Stimulated activated CD4-positive, alpha-beta T cell treated with anti-CD3 and anti-CD28 coated beads, Interleukin-12 subunit alpha, Interleukin-12 subunit beta, amount 100 ng/mL, for 24 hours (primary cell): ENCODE measurements at places on chromosomes 4 and X.

GRCh38 chr4:31234494-31234893 lies 514.3 kb downstream of the PCDH7 start:
- no peak for DNase-seq

GRCh38 chrX:124736553-124737270 lies 390.3 kb downstream of the SH2D1A start:
- peak; percentile 2 for DNase-seq

- no peak for DNase-seq
These were observed 32.4 kb downstream of the CYTL1 start for GRCh38 chr4:4986841-4987240.

- no peak for DNase-seq
These were observed 90.1 kb downstream of the CEP44 start for GRCh38 chr4:174373821-174374220.

DNA sequence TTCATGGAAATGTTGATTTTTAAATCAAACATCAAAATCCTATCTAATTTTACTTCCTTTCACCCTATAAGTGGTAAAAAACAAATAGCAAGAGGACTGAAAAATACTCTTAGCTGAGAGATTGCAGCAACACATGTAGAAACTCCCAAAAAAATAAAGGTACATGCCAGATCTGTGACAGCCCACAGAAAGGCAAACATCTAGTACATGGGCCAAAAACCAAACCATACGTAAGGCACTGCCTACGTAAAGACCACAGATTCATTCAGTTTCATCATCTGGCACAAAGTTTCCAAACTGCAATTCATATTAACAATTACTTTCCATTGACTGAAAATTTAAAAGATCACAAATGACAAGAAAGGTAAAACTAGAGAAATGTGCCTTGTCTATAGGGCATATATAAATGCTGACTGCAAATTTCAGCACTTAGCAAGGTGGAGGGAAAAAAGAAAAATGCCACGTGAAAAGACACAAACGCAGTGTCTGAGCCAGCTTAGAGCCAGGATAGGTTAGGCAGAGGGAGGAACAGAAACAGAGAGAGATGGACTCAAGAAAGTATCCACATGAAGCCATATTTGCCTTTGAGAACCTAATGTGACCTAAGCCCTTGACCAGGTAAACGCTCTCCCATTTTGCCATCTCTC lies 88.1 kb downstream of the TSPAN5 start:
- no peak for DNase-seq

GRCh38 chr4:51820443-51821234 lies 22.3 kb upstream of the DCUN1D4 start:
- DNase-seq: no peak

DNA sequence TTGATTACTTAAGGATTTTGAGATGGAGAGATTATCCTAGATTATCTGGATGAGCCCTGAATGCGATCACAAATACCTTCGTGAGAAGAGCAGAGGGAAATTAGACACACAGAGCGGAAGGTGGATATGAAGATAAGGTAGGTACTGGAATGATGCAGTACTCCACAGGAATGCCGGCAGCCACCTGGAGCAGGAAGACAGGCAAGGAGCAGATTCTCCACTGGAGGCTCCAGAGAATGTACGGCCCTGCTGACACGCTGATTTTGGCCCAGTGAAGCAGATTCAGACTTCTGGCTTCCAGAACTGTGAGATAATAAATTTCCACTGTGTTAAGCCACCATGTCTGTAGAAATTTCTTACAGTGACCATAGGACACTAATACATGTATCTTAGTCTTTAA lies 79.4 kb upstream of the PITX2 start:
- DNase-seq: no peak

DNA sequence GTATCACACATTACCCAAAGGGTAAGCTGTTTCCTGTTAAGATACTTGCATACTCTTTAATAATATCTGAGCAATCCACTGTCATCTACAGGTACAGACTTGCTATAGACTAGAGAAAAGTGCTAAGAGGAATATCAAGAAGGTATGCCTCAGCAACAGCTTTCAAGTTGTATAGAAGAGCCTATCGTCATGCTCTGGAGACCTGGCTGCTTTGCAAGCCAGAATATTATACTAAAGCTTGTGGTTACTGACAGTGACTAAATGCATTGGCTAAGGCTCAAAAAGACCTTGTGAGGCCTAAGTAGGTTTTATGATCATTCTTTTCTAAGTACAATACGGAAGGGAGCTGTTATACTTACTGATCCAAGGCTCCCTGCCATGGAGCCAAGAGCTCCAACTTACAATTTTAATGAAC lies 11.3 kb downstream of the LAMP2 start:
- DNase-seq: no peak

- peak; percentile 7 for DNase-seq
These were observed 375 bp downstream of the FGFR3 start for GRCh38 chr4:1793496-1793840.

DNA sequence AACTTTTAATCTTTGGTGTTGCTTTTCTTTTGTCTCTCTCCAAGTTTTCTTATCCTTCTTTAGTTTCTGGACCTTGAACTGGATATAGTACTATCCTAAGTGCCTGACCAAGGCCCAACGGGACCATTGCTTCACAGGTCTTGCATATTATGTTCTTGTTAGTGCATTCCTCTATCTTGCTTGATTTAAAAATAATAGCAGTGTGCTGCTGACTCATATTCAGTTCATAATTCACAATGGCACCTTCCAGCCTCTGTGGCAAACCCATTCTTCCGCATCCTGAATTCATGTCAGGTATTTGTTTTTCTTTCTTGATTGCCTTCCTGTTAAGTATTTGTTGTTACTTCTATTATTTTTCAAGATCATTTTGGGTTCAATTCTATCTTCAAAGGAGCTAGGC lies 197.1 kb upstream of the GIMD1 start:
- DNase-seq: no peak

DNA sequence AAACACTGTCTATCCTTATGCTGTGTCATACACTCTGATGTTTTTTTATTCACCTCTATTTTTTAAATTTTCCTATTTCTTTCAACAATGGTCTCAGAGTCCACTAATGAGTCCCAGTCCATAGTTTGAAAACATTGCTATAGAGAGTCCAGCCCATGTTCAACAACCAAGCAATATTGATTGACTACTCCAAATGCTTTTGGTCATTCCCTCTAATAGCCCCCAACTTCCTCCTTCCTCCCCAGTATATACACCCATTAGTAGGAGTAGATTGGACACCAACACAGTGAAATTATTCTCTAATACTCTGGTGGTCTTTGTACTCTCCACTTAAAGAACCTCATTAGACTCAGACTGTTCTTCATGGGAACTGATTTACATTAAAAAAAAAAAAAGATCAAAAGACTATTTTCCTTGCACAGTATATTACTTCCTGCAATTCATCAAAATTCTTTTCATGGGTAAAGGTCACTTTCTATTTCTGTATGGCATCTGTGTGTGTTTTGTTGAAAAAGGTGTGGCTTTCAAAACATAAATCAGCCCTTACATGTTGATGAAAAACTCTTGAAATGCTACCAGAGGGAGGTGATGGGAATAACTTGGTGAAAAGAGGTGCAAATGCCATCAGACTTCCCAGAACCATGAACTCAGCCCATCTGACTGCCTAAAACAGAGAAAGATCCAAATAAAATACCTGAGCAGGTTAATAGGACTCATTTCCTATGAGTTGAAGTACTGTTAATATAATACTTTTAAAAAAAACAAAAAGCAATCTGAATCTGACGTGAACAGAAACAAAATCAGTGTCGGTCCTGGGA lies 250.3 kb upstream of the KLF3 start:
- DNase-seq: no peak

DNA sequence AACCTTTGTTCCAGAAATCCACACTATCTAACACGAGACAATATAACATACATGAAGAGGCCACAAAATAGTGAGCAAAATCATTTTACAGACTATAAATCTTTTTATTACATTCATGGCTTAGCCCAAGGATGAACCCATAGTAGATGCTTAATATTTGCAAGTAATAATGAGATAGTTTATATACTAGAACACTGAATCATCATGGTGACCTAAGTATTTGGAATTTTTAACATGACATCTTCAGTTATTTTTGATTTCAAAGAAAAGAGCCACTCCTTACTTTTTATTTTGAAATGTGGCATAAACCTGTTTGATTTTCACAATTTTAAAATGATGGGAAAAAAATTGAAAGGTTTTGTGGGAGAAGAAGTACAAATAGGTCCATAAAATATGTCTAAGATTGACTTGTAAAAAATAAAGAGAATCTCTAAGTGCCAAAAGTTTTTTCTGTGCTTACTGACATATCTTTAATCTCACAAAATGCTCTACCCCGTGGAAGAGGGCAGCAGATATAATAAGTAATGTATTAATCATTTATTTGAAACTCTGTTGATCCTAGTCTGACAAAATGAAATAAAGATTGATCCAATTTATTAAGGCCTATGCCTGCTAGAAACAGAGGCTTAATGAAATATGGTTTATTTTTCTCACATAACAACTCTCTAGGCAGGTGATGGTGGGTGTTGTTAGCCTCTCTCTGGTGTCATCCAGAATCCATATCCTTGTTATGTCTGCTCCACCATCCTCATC lies 224.5 kb upstream of the CENPE start:
- no peak for DNase-seq

GRCh38 chr4:74659576-74660411 lies 134.5 kb downstream of the BTC start:
- DNase-seq: no peak

DNA sequence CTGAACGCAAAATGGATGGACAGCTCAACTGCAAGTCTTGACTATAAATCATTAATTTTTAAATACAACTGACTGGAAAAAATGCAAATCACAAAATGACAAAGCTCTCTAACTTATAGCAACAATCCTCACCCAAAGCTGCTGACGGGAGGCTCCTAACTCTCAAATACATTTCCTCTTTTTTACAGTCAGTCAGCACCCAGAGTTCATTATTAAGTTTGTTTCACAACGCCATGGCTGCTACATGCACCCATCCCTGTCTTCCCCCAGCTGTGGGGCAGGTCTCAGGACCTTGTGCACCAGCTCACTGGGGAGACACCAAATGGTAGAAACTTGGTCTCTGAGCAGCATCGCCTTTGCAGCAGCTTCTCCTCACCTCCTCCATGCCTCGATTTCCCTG lies 97.6 kb downstream of the SLC34A2 start:
- DNase-seq: no peak

GRCh38 chrX:76253432-76253831 lies 80.6 kb downstream of the PBDC1 start:
- DNase-seq: peak; percentile 0

GRCh38 chr4:152024881-152025280 lies 264.1 kb upstream of the GATB start:
- no peak for DNase-seq

GRCh38 chr4:15425520-15425919 lies 2.3 kb upstream of the C1QTNF7 start:
- no peak for DNase-seq

DNA sequence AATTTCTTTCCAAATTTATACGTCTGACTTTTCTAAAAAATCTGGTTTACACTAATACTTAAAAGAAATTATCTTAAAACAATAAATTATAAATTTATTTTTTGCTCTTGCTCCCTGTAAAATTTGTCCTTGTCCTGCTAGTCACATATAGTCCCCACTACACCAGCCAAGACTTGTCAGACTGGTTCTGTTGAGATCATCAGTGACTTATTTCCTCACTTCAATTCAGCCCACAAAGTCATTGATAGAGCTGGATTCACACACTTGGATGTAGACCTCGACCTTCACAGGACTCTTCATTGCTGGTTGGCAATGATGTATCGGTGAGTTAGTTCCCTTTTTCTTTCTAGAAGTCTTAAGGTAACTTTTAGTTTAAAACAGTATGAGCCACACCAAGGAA lies at the start of gene TMPRSS11E:
TSS of gene TMPRSS11E (plus strand) at position 263 of the 400 bp plus-strand sequence. CDS start at position 313, 50 bp downstream.
- no peak for DNase-seq

GRCh38 chr4:119100655-119101054 lies 35.0 kb upstream of the MYOZ2 start:
- no peak for DNase-seq
